ENCODE measurements at places on chromosomes 12 and 14.

GRCh38 chr14:61287196-61287595, 6.1 kb upstream of the TMEM30B start:
- DNase-seq = peak; percentile 48

GRCh38 chr14:100476012-100476822, 111.0 kb downstream of the BEGAIN start:
- peak; percentile 95 for DNase-seq

GRCh38 chr12:114921781-114922180, 237.8 kb upstream of the TBX3 start:
- DNase-seq = peak; percentile 36

- peak; percentile 11 for DNase-seq
Measured at GRCh38 chr12:27104546-27104945, 22.2 kb upstream of the C12orf71 start.

- DNase-seq = no peak
Measured at GRCh38 chr12:95963096-95963495, 20.0 kb downstream of the AMDHD1 start.

DNA sequence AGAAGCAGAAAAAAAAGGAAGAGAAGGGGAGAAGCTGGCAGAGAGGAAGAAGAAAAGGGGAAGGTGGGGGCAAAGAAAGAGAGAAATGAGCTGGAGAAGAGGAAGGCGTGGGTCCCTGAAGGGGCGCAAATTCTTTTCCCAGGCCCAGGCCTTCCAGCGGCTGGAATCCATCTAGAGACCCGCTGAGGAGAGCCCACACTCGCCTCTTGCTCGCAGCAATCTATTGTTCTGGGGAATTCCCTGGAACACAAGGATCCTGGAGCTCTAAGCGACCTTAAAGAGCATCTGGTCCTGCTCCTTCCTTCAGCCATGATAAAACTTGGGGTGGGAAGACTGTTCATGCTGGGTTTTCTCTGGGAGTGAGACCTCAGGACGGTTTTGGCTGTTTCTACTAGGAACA, 41.2 kb upstream of the FKBP4 start:
- no peak for DNase-seq

GRCh38 chr12:42759622-42760273, 170.2 kb upstream of the PRICKLE1 start:
- DNase-seq = peak; percentile 74

DNA sequence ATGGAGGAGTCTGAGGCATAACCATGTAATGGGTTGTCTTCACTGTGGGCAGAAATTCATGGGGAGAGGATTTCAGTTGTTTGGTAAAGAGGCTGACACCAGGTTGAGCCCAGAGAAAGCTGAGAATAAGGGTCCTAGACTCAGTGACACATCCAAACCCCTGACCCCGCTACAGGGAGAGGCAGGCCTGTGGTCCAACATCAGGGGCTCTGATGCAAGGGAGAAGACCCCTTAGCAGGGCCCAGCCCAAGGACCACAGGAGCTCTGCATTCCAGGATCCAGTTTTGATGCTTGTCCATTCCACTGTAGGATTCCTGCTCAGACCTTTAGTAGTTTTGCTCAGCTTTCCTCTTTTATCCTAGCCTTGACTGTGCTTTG, 15.5 kb downstream of the GPR68 start:
- no peak for DNase-seq

GRCh38 chr12:92603741-92604432, 98.9 kb upstream of the PLEKHG7 start:
- peak; percentile 57 for DNase-seq

- no peak for DNase-seq
Measured at GRCh38 chr12:91892081-91892855, 253.4 kb downstream of the BTG1 start.

DNA sequence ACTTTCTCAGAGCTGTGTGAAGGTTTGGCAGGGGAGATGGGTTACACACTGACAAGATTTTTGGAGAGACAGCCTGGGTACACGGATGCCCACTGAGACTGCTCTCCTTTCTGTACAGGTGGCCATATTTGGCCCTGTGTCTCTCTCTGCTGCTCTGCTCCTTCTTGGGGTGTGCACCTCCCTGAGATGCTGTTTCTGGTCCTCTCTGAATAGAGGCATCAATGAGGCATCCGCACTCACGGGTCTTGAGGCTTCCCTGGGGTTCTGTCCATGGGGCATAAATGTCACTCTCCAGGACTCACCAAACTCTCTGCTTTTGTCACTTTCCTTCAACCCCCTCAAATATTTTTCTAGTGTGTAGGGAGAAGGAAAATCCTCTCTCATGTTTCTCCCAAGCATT, 77.5 kb downstream of the TTC8 start:
- DNase-seq = no peak

GRCh38 chr14:39033371-39033770, 69.7 kb downstream of the SEC23A start:
- DNase-seq = peak; percentile 22

DNA sequence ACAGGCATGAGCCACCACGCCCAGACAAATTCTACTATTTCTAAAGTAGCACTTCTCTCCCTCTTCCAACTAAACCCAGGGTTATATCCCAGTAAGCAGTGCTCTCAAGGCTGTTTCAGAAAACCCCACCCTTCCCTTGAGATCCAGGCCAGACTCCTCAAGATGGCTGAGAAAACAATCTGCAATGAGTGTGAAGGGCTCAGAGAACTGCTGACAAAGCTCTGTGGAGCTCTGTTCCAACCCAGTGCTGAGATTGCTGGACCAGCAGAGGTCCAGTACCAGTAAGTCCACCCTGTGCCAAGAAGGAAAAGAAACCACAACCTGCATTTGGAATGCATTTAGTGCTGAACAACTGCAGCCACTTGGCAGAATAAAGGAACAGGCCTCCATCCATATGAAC, 3.7 kb upstream of the IFFO1 start:
- no peak for DNase-seq

DNA sequence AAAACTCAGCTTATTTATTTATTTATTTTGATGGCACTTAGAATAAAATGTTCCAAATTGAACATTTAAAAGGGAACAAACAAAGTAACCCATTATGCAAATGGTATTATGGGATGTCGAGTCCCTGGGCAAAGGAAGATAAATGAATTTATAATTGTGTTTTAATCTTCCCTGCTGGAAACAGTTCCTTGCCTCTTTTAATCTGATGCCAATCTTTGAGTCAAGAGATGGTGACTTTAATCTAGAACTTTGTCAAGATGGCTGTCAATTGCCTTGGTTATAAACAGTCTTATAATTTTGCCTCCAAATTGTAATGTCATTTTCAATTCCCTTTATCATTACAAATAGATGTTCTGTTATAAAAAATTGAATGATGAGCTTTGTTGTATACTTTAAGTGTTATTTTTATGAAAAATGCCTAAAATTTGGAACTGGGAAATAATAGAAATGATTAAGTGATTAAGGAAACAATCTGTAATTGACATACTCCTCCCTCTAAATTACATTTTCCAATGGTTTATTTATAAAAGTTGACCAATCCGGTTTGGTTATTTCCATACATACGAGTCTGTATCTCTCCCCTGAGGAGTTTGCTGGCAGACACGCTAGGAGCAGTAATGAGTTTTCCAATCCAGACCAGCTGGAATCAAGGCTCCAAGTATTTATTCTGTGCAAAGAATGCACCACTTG, 134.9 kb upstream of the FRMD6 start:
- no peak for DNase-seq
